ENCODE measurements at places on chromosomes 3 and 15.

DNA sequence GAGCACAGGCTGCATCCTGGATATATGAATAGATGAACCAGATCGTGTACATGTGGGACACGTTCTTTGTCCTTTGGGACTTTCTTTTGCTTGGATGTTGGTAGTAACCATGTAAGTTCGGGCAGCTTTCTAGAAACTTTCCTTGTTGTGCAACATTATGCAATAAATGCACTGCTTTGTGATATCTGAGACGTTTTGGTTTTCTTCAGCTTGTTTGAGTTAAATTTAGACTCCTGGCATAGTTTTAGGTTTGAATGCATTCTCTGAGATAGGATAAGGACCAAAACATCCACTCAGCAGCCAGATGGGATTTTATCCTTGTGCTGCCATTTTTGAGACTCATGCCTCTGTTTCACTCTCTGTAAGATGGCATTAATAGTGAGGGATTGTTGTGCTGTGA lies 158.9 kb downstream of the IGF1R start:
- no peak for DNase-seq

DNA sequence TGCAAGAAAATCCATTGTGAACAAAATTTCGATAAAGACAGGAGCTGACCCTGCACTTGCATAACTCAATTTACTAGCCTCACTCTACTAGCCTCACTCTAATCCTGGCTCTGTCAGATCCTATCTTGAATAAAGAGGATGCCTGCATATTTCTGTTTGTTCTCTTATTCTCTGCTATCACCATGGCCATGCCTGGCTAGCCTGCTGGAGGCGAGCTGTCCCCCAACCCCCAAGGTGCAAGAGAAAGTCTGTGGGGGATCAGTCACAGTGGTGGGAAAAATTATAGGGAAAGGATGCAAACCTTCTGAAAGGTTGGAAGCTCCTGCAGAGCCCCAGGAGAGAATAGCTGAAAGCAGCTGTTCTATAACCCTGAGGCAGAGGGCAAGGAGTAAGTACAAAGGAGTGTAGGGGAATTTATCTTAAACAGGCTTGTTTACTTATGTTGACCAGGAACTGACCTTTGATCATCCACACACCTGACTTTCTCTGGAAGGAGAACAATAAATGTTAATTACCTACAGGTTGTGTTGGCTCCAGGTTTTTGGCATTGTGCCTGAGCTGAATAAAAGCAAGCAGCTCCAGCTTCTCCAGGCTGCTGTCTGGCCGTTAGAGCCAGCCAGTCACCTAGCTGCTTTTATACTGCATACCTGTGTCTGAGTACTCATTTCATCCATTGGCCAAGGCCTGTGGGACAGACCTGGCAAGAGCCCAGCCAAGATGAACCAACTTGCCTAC lies 137.7 kb upstream of the RASGRP1 start:
- no peak for DNase-seq

DNA sequence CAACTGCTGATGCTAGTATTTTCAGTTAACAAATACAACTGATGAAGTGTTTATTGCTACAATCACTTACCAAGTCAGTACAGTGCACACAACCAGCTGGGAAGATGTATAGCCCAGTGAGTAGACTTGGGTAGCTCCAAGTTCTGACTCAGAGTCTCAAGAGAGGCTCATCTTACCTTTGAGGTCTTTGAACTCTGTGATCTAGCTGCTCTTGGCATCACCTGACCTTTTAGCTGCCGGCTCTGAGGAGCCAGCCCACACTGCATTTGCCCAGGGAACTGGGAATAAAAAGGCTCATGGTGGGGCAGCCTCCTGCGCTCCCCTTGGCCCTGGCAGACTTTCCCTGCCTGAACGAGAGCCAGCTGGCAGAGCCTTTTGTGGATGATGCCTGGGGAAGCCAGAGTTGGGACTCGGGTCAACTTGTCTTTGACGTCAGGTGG lies 82.6 kb downstream of the CEMIP start:
- no peak for DNase-seq

DNA sequence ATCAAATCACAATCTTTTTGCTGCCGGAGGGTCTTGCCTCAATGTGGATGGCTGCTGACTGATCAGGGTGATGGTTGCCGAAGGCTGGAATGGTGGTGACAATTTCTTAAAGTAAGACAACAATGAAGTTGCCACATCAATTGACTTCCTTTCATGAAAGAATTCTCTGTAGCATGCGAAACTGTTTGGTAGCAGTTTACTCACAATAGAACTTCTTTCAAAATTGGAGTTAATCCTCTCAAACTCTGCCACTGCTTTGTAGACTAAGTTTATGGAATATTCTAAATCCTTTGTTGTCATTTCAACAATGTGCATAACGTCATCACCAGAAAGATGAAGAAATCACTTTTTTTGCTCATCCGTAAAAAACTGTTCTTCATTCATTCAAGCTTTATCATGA lies 65.8 kb downstream of the B3GNT5 start:
- DNase-seq = no peak

- no peak for DNase-seq
These were observed 4.9 kb downstream of the IL17RD start for GRCh38 chr3:57160076-57160764.

DNA sequence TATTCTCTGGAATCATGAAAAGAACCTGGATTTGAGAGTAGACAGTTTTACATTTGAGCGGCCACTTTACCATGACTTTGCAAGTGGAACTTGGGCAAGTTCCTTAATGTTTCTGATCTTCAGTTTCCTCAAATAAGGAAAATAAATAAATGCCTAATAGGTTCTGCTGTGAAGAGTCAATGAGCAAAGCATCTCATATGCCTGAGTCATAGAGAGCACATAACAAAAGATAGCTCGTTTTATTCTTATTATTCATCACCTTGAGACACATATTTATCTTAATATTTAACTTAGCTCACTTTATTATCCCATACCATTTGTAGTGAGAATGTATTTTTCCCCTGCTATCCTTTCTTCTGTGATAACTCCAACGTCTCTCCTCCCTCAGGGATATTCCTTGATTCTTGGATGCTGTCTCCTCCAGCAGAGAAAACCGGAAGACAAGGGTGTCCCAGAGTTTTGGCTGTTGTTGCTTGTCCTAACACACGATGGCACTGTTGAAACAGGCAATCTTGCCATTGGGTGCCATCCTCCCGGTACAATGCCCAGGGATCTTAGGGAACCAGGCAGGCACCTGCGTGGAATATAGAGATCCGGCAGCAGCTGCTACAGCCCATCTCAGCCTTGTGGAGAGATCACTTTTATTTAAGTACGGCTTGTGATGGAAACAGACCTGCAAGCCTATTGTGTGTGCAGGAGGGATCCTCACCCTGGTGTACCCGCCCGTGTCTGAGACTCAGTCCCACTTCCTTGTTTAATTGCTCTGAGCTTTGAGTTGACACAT lies 33.3 kb upstream of the VPS33B start:
- DNase-seq = peak; percentile 76

DNA sequence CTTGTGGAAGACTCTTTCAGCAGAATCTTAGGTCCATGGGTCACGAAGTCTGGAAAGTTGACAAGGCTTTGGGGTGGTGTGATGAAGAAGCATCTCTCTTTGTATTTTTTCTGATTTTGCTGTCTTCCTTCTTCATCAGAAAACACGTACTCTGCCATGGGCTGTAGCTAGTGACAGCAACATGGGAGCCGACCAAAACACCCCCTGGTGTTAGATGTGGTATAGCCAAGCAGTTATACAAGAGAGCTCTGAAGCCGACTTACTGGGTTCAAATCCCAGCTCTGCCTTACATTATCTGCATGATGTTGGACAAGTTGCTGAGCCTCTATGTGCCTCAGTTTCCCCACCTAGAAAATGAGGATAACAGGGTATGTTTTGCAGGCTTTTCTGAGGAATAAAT lies 32.9 kb upstream of the LYZL4 start:
- DNase-seq = no peak

DNA sequence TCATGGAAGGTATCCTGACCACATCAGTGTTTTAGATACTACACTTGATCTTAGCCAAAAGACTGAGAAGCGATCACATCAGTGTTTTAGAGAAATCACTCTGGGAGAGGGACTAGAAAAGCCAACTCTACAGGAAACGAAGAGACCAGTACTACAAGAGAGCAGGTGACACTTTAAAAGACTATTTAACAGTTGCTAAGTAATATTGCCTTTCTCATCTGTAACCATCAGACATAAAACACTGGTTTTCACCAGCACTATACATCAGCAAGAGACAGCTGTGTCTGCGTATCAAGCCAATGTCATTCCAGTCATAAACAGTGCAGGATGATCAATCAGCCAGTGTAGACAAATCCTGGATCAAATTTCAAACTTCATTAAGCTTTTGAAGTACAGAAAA lies 66.7 kb downstream of the GLB1 start:
- DNase-seq = no peak

DNA sequence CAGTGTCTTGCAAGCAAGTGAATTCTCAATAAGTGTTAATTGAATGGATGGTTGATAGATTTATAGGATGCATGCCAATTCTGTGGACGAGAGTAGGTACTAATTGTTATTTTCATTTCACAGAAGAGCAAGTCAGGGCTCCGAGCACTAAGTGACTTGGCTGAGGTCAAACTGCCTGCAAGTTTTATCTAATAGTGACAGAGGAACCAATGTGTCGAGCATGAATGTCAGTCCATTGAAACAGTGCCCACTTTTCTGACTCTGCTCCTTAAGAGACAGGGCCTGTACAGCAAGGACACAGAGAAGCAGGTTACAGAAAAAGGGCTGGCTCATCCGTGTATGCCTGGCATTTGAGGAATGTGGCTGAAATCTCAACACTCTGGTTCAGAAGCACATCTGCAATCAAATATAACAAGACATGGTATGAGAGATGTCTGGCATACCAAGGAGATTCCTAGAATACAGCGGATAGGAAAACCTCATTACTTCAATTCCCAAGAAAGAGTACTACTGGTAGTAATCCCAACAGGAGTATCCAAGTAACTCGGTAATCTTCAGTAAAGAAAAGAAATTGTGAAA lies 6.0 kb upstream of the B3GNT5 start:
- DNase-seq = no peak

DNA sequence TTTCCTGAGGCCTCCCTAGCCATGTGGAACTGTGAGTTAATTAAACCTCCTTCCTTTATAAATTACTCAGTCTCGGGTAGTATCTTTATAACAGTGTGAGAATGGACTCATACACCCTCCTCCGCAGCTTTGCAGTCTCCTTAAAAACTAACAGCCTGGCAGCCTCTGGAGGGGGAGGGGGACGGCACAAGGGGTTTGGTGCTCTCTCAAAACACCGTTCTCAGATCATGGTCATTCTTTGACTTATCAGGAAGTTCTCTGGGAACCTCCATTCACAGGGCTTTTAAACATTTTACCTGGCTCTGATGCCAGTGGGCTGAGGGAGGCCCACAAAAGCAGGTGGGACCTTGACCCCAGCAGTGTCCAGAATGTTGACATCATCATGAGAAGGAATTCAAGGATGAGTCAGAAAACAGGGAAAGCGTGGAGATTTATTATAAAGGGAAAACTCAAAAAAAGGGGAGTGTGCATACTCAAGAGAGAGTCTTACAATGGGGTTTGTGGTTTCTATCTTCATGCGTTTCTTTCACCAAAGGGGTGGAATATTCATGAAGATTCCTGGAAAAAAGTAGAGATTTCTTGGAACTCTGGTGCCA lies 43.9 kb downstream of the ONECUT1 start:
- no peak for DNase-seq
